Stimulated activated CD8-positive, alpha-beta memory T cell treated with anti-CD3 and anti-CD28 coated beads, Interleukin-7, amount 100 ng/mL, for 48 hours (primary cell): ENCODE measurements at places on chromosomes 7 and 10.

- DNase-seq = no peak
Measured at GRCh38 chr10:49365675-49366415, 30.0 kb downstream of the DRGX start.

GRCh38 chr10:74418285-74418872 is 267.4 kb downstream of the ADK start:
- no peak for DNase-seq

DNA sequence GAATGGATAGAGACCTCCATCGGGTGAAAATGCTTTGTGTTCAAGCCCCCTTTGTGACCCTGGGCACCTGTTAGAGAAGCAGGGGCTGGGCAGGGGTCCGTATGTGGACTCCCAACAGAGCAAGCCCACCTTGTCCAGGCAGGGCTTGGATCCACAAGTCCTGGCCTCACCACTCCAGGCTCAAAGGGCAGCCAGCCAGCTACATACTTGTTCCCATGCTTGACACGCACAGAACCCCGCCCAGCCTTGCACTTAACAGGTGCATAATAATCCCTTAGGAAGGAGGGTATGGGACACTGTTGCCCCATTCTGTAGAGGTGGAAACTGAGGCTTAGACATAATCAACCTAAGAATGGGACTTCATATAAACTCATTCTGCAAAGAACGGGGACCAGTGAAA is 160.6 kb downstream of the PRKAG2 start:
- no peak for DNase-seq

GRCh38 chr10:133164816-133165555 is 5.0 kb downstream of the KNDC1 start:
- no peak for DNase-seq

GRCh38 chr7:1233333-1234048 is 819 bp downstream of the UNCX start:
- no peak for DNase-seq

DNA sequence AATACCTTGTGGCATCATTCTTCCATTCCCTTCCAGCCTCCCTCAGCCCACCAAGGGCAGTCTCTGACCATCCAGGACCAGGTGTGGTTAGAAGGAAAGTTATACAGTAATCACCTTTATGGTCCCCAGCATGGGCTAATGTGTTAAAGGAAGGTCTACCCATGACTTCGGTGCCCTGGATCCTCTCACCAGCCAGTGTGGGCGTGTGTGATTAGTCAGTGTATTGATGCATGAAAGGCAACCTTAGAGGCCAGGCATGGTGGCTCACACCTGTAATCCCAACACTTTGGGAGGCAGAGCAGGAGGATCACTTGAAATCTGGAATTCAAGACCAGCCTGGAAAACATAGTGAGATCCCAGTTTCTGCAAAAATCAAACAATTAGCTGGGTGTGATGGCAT is 88.9 kb downstream of the APBB1IP start:
- DNase-seq = no peak

- DNase-seq = no peak
Measured at GRCh38 chr10:32577448-32577847, 131.5 kb downstream of the CCDC7 start.

- no peak for DNase-seq
Measured at GRCh38 chr7:417973-418601, 101.6 kb downstream of the PDGFA start.

DNA sequence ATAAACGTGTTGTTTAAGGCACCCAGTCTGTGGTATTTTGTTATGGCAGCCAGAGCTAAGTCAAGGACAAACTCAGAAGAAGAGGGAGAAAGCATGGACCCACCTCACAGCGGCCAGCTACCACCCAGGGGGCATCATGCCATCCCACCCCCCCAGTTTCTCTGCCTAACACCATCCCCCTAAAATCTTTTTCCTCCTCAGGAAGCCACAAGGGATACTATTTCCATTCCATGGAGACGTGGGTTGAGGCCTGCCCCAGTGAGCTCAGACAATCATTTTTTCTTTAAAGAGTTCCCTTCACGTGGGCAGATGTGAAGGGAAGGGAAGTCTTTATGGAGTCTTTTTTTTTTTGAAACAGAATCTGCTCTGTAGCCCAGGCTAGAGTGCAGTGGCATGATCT is 131.8 kb downstream of the FGFR2 start:
- no peak for DNase-seq
